ENCODE measurements at places on chromosomes 2 and 18.

GRCh38 chr2:127373362-127374083, 14.3 kb downstream of the MAP3K2 start:
- DNase-seq = no peak

DNA sequence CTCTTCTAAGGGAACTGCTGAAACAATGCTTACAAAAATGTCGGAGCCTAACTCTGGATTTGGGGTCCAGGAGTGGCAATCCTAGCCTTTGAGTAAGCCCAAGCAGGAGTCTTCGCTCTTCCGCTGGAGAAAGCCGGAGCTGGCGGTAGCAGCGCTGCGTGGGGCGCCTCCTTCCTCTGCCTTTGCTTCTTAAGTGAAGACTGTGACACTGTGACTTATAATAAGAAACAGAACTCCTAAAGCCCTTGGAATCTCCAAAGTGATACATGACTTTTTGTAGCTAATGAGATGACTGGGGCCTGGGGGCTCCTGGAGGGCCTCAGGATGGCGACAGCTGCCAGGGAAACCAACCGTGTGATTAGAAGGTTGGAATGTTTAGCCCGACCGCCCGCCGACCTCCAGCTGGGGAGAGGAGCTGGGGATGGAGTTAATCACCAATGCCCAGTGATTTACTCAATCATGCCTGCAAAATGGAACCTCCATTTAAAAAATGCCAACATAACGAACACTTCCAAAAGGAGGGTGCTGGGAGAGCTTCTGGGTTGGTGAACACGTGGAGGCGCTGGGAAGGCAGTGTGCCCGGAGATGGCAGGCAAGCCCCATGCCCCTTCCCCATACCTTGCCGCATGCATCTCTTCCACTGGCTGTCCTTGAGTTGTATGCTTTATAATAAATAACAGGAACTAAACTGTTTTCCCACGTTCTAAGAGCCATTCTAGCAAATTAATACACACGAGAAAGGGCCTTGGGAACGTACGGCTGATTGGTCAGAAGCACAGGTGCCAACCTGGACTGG, 29.0 kb upstream of the MAL start:
- DNase-seq = no peak

- no peak for DNase-seq
Measured at GRCh38 chr2:189421644-189422043, 19.6 kb upstream of the WDR75 start.

DNA sequence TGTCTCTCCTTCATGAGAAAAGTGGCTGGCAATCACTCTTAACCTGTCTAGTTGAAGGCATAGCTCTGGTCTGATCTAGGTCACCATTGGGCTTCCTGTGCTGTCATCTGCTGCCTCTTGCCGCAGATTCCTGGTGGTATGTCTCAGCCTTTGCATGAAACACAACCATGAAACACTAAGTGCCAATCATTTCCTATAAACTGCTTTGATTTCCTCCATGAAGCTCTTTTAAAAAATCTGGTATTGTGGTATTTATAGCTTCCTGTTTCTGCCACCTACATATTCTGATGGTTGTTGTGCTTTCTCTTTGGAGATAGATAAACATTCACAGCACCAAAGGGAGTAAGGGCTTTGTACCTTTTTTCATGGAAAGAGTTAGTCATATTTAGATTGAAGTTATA, 120.0 kb upstream of the EPC2 start:
- peak; percentile 58 for DNase-seq

- DNase-seq = no peak
Measured at GRCh38 chr2:69089998-69090397, 77.0 kb downstream of the ANTXR1 start.

DNA sequence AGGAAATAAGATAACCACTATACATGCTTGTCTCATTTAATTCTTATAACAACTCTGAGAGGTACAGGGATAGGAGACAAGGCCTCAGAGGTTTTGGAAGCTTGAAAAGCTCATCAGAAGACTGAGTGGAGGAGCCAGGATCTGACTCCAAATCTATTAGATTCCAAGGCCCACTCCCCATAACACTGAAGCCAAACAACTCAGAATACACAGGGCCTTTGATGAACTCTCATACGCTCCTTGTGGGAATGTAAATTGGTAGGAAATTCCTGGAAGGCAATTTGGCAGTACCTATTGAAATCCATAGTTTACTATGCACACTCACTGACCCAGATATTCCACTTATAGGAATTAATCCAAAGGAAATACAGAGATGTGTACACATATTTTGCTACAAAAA, 27.9 kb downstream of the WIPF1 start:
- DNase-seq = no peak

DNA sequence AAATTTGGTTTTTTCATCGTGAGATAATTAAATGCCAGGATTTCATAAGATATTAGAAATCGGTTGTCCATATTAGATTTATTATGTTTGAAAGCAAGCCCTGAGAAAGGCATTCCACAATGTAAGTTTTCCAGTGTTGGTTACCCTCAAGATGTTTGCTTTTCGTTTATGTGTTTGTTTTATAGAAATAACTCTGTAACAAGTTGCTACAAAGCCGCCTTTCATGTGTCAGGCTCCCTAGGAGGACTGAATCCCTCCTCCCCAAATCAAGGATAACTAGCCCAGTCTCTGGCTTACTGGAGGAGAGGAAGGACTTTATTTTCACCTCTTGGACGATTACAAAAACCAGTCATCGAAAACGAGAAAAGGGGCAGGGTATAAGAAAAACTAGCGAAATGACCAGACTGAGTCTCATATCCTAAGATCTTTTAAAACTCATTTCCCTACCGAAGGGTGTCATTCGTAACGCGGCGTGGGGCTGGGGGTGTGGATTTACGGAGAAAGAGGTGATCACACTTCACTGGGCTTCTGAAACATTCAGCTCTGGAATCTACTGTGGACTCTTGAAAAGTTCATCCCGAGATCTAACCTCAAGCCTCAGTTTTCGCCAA, 1.0 kb upstream of the PEX13 start:
- DNase-seq = no peak

GRCh38 chr2:52916981-52917380, 850.6 kb upstream of the CHAC2 start:
- DNase-seq = no peak

- no peak for DNase-seq
Measured at GRCh38 chr2:232628466-232629128, 4.8 kb upstream of the EFHD1 start.

DNA sequence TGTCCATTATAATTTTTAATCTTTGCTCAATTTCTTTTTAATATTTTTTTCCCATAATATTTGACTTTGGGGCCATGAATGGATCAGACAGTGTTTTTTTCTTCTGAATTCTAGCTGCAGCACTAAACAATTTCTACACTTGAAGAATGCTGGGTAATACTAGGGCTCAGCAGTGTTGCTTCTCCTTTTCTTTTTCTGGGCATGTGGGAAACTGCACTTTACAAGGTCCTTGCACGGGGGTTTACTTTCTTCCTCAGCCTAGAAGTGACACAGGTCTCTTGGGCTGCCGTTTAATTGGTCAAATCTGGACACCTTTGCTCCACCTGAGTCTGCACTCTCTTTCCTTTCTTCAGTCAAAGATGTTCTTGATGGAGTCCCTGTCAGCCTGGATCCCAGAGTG, 135.4 kb upstream of the APCDD1 start:
- no peak for DNase-seq

GRCh38 chr2:179226203-179226960, 38.2 kb downstream of the SESTD1 start:
- no peak for DNase-seq

DNA sequence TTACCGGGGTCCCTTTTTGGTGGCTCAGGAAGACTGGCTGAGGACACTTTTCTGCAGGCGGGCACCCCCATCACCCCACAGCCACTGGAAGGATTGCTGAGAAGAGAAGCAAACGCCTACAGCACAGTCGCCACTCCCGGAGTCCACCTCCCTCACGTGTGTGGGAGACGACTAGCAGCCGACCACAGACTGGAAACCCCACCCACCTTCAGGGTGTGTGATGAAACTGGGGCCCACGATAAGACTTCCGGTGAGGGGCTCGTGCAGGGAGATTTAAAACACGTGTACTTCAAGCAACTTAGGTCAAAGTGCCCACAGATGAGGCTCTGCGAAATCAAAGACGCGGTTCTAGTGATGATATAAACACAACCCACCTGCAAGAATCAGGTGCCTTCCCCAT, 26.3 kb downstream of the MBP start:
- peak; percentile 68 for DNase-seq

- no peak for DNase-seq
Measured at GRCh38 chr2:69390001-69390400, 3.0 kb upstream of the GFPT1 start.

DNA sequence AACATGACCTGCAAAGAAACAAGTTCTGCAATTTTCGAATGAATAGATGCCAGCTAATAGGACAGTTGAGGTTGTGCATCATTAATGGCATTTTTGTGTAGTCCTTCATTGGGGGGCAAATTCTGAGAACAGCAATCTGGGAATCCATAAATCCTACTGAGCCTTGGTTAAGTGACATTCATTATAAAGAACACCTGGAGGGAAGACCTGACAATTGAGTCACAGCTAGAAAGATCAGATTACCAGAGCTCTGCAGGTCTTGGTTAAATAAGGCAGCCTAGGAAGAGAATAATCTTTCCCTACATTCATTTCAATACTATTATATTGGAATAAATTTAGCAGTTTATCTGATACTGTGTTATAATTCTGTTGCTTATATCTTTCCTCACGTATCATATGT, 14.3 kb downstream of the KCNH7 start:
- no peak for DNase-seq

GRCh38 chr2:22683914-22684313, 701.1 kb upstream of the KLHL29 start:
- DNase-seq = no peak

DNA sequence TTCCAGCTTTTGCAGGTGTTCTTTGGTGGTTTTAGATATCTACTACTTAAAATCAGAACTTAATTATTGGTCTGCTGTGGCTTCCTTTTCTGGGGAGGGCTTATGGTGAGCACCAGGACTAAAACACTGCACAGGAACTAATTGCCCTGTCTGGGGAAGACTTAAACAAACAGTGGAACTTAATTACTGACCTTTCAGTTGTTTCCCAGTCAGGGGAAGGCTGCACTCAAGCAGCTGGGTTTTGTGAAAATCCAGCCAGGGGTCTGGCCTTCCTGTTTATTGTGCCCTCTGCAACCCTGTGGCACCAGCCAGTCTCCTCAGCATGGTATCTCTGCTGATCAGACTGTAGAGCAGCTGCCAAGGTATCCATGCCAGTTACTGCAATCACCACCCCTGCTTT, 398.2 kb downstream of the ADCYAP1 start:
- DNase-seq = no peak

DNA sequence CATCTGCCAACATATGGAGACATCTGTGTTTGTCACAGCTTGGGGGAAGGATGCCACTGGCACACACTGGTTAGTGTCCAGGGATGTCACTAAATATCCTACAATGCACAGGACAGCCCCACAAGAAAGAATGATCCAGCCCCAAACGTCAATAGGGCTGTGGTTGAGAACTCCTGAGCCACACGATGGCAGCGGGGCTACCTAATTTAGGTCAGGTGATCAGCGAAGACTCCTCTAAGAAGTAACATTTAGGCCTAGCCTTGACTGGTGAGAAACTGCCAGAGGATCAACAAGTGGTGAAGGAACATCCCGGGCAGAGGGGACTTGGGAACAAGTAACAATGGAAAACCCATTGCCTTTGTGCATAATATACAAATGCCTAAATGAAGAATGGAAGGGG, 5.0 kb upstream of the TGIF1 start:
- no peak for DNase-seq

GRCh38 chr2:64327129-64327509, 126.8 kb upstream of the LGALSL start:
- no peak for DNase-seq

GRCh38 chr18:74503137-74503536, 7.0 kb downstream of the CNDP2 start:
- no peak for DNase-seq

GRCh38 chr2:147495734-147496133, 349.1 kb upstream of the ACVR2A start:
- no peak for DNase-seq

GRCh38 chr2:98134172-98135005, 47.4 kb downstream of the VWA3B start:
- no peak for DNase-seq

GRCh38 chr2:96449637-96450036, 55.5 kb downstream of the NEURL3 start:
- no peak for DNase-seq

DNA sequence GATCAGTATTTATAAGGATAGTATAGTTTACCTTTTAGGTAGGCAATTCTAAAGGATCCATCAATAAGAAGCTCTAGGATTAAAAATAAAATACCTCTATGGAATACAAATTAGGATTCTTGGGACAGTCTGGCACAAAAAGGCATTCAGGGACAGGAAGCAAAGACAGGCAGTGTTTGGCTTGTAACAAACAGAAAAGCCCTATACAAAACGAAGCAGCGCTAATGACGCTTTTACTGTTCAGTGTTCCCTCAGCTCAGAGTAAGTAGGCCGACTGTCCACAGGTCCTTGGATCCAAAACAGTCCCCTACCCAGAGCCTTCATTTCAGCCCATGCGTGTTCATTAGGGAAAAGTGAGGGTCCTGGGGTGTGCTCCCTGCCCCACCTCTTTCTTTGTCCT, 236.3 kb downstream of the AGPS start:
- no peak for DNase-seq

GRCh38 chr2:66252109-66252508, 182.8 kb upstream of the MEIS1 start:
- no peak for DNase-seq

DNA sequence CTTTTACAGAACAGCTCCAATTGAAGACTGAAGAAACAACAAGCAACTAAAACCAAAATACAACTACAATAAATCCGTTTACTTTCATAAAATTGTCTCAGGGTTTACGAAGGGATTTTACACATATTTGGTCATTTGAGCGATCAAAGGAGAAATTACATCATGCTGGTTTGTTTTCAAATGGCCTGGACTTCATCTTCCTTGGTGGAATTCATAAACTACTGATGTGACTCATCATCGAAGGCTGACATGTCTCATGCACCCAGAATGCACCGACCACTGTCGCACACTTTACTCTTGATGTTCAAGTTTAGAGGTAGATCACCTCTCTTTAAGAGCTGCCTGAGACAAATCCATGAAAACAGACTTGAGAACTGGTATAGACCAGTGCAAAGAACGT, 25.6 kb upstream of the PMAIP1 start:
- no peak for DNase-seq

- DNase-seq = no peak
Measured at GRCh38 chr2:233440314-233440713, 86.0 kb downstream of the DGKD start.

DNA sequence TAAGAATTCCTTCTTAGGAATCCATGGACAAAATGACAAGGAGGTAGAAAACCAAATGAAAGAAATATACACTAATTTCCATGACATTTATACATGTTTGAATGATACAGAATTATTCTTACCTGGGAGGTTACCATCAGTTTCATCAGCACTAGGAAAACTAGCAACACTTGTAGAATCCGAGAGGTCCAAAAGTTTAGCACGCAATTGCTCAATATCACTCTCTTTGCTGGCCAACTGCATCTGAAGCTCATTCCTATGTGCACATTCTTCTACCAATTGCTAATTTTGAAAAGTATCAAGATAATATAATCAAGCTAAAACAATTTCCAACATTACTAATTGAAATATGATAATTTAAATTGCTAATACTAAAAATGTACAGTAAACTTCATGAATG, 144.8 kb downstream of the ROCK1 start:
- no peak for DNase-seq

GRCh38 chr18:27062802-27063201, 122.3 kb downstream of the CHST9 start:
- DNase-seq = no peak
